ENCODE measurements at places on chromosomes 16 and 17.

DNA sequence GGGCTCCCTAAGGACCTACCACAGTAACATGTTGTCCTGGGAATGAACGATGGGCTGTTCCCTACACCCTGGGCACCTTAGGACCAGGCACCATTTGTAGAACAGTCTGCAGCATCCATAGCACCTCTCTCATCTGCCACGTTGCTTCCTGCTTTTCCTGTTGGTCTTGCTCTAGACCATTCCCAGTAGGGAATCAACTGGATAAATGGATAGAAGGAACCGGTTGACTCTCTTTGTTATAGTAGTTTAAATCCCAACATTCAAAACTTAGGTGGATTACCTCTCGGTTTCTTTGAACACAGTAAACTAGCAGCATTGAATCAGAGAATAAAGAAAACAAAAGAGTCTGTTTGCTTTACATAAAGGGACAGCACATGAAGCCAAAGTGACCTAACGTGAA lies 159.1 kb downstream of the HS3ST3B1 start:
- no peak for DNase-seq

- DNase-seq: no peak
These were observed 126.3 kb upstream of the TNRC6C start for GRCh38 chr17:77832180-77832560.

GRCh38 chr16:30409125-30410060 lies 2.0 kb downstream of the ZNF771 start:
- DNase-seq: peak; percentile 98

- DNase-seq: no peak
These were observed 211.4 kb downstream of the GSG1L start for GRCh38 chr16:27852116-27852515.

- DNase-seq: no peak
These were observed 12.1 kb upstream of the DBNDD1 start for GRCh38 chr16:90031186-90031930.

- no peak for DNase-seq
These were observed 134.9 kb downstream of the CCT6B start for GRCh38 chr17:34826332-34826731.

GRCh38 chr17:70169709-70170597 lies 621 bp downstream of the KCNJ2 start:
- DNase-seq: no peak

DNA sequence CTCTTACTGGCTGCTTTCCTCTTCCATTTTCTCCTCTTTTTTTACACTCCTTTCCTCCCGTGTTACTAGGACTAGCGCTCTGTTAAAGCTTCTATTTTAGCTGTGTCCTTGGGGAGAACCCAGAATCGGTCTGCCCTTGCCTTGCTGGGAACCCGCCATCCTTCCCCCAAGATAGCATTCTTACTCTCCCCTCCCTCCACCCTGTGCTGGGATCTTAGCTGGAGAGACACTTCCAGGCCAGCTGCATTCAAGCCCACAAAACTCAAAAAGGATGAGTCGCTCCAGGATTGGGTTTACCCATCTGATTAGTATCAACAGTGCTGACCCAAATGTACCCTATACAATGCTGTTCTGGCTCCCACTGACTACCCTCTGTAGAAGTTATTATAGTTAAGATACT lies 200.5 kb upstream of the ASIC2 start:
- DNase-seq: no peak

GRCh38 chr17:45284176-45285140 lies 22.6 kb upstream of the SPATA32 start:
- DNase-seq: peak; percentile 63

DNA sequence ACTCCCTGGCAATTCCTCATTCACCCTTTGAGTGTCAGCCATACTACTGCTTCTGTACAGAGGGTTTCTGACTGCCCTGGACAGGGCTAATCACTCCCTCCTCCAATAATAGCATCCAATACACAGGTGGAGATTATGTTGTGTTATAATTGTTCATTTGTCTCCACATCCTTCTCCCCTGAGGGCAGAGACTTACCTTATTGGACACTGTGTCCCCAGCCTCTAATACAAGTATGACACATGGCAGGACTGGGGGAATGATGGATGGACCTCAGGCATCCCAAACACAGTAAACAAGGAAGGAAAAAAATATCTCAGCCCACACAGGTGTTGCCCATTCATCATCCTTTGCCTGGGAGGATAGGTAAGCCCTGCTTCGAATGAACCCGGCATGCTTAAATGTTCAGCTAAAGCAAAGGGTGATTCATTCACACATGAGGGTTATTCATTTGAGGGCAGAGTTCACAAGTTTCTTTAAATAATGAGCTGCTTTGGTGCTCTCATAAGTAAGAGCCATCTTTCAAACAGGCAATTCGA lies 34.8 kb downstream of the MMD start:
- no peak for DNase-seq

DNA sequence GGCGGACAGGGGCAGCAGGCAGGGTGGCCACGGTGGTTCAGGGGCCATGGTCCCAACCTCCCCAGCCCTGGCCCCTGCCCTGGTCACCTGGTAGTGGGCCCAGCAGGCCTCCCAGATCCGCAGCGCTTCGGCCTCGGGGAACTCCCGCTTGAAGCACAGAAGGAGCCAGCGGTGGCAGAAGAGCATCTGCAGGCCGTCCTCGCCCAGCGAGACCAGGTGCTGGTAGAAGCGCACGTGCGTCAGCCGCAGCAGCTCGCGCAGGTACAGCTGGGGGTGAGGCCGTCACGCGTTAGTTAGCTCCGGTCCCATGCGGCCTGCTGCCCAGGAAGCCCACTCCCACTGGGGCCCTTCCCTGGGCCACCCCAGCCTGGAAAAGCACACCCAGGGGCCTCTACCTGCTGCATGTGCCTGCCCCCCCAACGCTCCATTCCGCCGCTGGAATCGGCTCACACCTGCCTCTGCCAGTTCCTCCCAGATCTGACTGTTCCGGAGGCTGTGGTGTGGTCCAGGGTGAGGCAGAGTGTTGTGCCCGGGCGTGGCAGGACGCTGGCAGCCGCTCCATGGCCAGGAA lies 90.8 kb downstream of the TBC1D16 start:
- no peak for DNase-seq
